ENCODE measurements at places on chromosomes 16 and 17.
A peak's percentile ranks its signal among the peaks of the same experiment; 100 is the strongest.

DNA sequence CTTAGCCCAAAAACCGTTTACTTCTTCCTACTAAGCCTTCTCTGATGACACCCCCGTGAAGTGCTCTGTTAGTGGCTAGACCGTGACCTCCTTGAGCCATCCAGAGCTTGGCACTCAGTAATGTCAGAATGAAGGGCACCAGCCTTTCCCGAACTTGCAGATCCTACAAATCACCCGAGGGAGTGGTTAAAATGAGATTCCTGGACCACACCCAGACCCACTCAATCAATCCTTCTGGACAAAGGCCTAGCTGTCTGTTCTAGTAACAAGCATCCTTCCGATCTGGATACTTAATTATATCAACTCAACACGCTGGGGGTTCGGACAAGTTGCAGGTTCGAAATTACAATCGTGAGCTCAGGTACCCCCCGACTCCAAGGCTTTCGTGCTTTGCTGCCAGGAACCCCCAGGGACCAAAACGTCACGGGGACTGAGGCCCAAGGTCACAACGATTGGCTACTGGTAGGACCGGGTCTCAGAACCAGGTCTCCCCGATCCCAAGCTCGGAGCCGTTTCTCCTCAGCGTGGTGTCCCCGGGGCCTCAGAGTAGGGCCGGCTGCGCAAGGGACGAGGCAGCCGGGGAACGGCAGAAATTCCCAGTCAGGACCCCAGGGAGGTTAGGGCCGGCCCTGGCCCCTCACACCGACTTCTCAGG is 527 bp downstream of the CIAPIN1 start:
- DNase-seq: no peak

DNA sequence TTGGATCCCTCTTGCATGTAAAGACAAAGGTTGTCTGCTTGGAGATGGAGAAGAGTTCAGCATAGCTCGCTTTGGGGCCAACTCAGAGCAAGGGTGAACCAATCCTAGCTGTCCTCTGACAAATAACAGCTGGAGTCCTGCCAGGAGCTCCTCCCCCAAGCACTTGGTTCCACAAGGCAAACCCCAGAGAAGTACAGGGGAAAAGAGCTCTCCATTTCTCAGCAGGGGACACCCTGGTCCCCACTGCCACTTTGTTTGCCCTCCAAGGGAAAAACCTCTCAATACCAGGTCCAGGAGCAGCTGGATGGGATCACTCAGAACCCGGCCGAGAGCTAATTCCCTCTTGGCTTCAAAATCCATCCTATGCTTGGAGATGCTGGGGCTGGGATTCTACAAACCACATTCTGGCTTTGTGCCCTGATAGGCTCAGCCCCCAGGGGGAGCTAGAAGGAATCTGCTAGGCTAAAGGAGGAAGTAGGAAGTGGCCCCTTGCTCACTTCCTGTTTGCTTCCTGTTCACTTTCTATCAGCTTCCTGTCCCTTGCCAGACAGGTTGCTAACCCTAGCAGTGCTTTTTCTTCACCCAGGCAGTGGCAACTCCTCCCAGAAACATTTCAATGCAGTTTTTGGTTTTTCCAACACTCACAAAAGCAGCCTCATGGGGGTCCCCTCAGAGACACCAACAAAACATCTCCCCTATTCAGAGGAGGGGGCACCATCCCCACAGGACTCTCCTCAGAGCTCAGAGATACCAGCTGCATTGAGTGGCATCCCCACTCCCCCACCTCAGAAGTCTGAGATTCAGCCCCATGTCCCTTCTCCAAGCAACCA is 30.7 kb downstream of the CDRT4 start:
- peak; percentile 15 for DNase-seq

DNA sequence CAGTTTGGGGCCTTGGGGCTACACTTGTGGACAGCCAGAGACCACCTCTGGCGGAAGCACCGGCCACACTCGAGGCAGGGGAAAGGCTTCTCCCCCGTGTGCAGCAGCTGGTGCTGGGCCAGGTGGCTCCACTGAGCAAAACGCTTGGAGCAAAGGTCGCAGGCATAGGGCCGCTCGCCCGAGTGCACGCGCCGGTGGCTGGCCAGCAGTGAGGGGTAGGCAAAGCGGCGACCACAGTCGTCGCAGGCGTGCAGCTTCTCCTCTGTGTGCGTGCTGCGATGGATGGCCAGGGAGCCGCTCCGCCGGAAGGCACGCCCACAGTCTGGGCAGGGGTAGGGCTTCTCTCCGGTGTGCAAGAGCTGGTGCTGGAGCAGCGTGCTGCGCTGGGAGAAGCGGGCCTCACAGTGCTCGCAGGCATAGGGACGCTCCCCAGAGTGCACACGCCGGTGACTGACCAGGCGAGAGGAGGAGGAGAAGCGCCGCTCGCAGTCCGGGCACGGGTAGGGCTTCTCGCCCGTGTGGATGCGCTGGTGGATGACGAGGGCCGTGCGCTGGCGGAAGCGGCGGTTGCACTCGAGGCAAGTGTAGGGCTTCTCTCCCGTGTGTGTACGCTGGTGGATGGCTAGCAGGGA is 5.8 kb downstream of the ZNF689 start:
- no peak for DNase-seq

DNA sequence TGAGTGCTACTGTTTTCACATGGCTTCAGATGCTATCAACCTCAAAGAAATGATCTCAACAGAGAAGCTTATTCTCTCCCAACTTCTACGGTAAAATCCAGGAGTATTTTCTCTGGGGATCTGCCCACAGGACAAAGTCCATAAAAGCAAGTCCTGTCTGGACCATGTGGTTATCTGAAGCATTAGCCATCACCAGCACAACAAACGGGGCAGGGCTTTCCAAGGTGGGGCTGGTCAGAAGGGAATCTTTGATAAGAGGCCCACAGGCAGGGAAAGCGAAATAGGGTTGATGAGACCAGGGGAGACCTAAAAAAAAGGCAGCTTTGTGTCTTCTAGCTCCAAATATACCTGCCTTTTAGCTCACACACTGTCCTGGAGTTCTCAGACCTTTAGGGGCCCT is 38.7 kb upstream of the CACNG3 start:
- DNase-seq: no peak

- peak; percentile 20 for DNase-seq
Observed at GRCh38 chr16:53549970-53550690, 47.1 kb upstream of the AKTIP start.

DNA sequence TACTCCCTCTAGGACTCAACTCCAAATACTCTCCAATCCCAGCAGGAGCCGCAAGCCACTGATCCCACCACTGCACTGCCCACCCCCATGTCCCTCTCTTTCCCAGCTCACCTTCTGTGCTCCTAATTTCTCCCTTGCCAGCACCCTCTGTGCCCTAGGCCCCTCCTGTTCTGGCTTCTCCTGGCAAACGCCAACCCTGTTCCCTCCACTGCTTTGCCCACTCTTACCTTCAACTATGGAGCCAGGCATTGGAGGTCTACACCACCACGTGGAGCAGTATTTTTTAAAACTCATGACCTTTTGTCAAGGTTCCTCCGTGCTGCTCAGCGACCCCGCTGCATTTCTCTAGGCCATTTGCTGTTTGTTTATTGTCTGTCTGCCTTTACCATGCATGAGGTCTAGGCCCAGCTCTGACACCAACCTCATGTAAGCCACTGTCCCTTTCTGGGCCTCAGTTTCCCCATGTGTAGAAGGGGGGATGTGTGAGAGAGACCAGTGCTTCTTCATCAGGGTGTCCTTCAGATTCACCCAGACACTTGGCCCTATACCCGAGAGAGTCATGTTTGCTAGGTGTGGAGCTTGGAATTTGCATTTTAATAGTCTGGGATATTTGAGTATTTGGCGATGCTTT is 4.6 kb downstream of the CCDC102A start:
- DNase-seq: no peak

DNA sequence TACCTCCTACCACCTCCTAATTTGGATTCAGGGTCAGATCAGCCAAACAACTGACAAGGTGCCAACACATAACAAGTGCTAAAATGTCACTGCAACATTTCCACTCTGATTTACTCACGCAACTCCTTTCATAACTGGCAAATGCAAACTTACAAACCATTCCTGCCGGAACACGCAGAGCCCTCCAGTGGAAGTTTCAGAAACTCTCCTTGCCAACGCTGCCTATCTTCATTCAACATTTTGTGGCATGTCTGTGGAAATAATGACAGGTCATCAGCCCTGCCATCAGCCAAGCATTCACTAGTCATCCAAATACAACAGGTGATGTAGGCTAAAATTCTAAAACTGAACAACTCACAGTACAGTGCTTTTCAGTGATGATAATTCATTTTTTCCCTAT is 37.7 kb upstream of the OR3A1 start:
- DNase-seq: no peak

- DNase-seq: no peak
Observed at GRCh38 chr16:49362230-49362629, 11.4 kb upstream of the C16orf78 start.

GRCh38 chr16:85407-85782 is 7.4 kb downstream of the MPG start:
- DNase-seq: no peak

DNA sequence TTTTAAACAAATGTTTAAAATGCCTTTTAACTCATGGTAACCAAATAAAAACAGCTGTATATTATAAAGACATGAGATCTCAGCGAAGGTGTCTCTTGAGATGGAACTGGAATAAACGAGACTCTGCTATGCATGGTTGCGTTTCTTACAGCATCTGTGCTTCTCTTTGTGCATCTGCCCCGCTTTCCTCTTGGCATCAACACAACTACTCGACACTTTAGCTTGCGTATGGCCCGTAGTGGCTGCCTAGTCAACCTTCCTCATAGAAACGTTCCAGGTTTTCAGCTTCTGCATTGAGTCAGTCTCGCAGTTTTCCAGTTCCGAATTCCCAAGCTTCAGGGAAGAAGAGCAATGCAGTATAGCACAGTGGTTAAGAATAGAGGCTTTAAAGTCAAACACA is 214.9 kb downstream of the CEP112 start:
- DNase-seq: no peak

GRCh38 chr17:6153375-6153774 is 83.2 kb downstream of the WSCD1 start:
- DNase-seq: no peak

DNA sequence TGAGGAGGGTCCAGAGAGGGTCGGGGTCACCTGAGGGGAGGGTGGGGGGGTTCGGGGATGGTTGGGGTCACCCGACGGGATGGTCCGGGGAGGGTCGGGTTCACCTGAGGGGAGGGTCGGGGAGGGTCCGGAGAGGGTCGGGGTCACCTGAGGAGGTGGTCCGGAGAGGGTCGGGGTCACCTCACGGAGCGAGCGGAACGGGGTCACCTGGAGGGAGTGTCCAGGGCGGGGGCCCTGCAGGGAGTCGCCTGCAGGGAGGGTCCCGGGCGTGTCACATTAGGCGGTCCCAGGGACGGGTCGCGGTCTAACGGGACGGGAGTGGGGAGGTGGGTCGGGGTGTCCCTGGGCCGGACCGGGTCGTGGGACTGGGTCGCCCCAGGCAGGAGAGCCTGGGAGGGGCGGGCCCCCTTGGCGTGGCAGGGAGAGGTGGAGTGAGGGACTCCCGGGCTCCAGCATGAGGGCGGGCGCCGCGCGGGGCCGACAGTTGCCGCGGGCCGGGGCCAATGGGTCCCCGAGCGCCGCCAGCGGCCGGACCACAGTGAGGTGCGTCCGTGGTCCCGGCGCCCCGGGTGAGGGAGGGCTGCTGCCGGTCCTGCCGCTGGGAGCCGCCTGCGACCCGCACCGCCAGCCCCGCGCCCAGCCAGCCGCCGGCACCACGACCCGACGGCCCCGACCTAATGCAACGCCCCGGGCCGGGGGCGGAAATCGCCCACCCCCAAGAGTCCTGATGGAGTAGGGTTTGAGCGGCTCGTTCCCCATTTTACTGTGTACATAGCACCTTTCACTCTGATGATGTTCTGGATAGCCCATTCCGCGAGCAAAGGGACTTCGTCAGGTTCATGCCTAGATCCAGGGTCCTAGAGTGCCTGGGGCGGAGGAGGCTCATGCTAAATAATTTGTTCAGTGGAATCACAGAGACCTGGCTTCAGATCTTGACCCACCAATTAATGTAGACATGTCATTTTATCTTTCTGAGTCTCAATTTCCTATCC is 1.2 kb upstream of the ABCA3 start:
- no peak for DNase-seq

- DNase-seq: no peak
Observed at GRCh38 chr16:19968891-19969683, 84.4 kb upstream of the GPRC5B start.

- DNase-seq: no peak
Observed at GRCh38 chr16:86680661-86681030, 102.3 kb downstream of the FOXL1 start.

DNA sequence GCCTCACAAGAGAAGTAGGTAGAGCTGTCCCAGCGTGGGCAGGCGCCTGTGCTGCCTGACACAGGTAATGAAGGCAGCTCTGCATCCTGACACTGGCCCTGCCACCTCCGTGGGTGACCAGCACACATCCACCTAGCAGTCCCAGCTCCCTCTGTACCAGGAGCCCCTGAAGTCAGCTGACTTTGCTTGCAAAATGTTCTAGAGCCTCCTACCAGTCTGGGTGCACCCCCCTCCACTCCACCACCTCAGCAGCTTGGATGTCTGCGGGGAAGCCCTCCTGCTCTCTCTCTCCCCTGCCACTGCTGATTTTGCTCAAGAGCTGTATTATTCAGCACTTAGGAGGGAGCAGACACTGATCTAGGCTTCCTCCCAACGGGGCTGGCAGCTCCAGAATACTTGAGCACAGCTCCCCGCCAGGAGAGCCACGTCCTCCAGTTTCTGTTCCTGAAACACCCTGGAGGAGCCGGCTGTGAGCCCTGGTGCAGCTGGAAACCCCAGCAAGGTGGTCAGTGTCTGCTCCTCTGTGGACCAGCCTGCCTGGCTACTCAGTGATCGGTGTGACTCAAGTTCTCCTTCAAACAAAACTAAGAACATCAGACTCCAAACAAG is 1.0 kb downstream of the RNF166 start:
- DNase-seq: no peak

GRCh38 chr17:63985387-63986140 is 12.6 kb upstream of the PRR29 start:
- DNase-seq: no peak

DNA sequence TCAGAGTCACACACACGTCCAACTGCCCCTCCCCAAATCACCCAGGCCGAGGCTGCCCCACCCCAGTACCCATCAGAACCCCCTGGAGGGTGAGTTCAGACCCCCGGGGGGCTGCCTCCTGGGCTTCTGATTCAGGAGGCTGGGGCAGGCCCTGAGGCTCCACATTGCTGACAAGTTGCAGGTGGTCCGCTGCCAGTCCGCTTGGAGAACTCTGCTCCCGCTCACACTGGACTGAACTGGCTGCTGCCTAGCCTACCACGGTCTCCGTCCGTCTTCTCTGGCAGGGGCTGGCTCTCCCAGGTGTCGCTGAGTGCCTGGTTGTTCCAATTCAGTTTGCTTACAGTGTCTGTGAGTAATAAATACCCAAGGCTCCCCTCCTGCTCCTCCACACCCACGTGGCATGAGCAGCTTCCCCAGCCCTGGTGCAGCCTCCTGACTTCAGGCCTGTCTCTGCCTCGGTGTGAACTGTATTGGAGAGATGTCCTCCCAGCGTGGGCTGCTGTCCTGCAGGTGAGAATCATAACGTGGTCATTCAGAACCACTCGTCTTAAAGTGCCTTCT is 163.4 kb downstream of the LAT start:
- DNase-seq: no peak
